ENCODE measurements at places on chromosomes 11 and 22.

DNA sequence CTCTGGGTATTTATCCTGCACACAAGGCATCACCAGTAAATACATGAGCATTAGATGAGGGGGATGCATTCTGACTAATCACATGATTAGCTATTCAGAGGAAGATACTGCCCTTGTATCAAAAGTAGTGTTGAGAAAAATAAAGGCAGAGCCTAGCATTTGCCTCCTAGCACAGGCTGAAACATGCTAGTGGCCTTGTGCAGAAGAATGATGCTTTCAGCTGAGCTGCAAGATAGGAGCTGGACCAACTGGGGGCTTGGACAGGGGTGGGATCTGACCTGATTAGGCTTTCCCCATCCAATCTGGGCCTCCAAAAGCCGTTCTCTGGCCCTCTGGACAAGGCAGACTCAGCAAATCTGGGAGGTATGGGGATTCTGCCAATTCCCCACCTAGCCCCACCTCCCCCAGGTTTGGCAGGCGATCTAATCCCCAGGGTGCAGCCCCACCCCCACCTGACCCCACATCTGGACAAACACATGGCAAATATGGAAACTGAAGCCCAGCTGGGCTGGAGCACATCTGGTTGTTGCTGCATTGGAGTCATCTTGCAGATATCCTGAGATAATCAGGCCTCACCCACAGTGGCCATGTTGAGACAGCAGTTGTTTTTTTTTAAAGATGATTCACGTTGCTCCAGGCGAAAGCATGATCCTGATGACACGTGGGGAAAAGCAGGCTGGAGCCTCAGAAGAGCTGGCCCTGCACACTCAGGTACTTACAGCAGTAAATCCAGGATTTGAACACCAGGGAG lies 4.4 kb upstream of the MISFA start:
- DNase-seq: no peak

- DNase-seq: no peak
These were observed 1333.3 kb downstream of the BRD1 start for GRCh38 chr22:48494256-48494967.

GRCh38 chr11:66782726-66783125 lies 53.7 kb upstream of the SPTBN2 start:
- DNase-seq: no peak

DNA sequence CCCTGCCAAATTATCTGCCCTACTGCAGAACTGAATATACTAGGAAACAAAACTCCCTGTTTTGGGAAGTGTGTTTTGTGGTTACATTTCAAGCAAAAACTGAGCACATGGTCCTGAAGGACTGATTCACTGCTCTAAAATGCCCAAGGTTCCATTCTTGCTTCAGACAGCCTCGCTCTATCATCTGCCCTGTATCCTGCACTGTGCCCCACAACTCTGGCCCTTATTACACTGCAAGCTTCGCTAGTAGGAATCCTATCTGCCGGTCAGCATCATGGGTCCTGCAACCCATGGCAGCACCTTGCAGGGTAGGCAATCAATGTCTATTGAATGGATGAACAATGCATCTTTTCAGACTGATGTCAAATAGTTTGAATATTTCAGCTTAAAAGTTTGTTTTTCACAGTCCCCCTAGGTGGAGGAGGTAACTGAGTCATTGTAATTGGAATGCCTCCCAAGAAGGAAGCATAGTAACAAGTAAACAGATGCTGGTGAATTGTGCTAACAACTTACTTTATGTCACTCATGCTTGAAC lies 21.3 kb downstream of the LAYN start:
- no peak for DNase-seq

DNA sequence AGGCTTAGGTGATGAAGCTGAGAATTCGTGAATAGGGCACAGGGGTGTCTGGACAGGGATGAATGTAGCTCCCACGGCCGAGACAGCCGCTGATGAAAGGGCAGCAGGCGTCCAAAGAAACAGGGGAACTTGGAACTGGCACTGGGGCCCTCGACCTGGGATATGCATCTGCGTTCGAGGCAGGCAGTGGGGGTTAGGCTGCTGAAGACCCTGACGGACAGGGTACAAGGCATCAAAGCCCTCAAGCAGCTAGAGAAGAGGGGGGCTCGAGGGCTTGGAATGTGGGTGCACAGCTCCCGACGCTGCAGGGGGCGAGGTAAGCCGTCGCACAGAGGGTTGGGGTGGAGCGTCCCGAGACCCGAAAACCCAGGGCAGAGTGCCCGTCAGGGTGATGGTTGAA lies 6.9 kb upstream of the SYT8 start:
- DNase-seq: no peak

DNA sequence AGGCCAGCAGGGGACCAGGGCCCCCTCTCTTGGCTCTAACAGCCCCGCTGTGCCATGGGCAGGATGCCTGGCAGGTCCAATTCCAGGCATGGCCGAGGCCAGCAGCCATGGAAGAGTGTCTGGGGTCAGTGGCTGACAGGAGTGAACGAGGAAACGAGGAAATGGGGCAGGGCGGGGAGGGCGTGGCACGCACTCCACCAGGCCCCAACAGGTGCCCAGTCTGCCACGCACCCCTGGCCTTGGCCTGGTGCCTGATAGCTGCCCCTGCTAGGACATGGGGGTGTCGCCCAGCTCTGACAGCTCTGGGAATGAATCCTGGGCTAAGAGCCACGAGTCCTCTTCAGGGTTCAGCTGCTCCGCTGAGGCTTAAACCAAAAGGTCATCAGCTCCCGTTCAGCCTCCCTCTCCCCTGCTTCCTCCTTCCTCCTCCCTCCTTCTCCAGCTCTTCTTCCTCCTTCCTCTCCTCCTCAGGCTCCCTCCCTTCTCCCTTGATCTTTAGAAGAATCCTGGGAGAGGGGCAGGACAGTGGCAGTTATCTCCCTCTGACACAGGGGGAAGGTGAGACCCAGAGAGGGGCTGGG lies 11.5 kb upstream of the TBC1D22A start:
- no peak for DNase-seq

- no peak for DNase-seq
These were observed 25.7 kb upstream of the CDC42EP2 start for GRCh38 chr11:65288706-65289536.

- no peak for DNase-seq
These were observed 24.6 kb upstream of the LDLRAD3 start for GRCh38 chr11:35919244-35919643.

- DNase-seq: no peak
These were observed 3.4 kb downstream of the PAK1 start for GRCh38 chr11:77470504-77470903.

- no peak for DNase-seq
These were observed 129.2 kb downstream of the MPPED1 start for GRCh38 chr22:43541022-43541421.

DNA sequence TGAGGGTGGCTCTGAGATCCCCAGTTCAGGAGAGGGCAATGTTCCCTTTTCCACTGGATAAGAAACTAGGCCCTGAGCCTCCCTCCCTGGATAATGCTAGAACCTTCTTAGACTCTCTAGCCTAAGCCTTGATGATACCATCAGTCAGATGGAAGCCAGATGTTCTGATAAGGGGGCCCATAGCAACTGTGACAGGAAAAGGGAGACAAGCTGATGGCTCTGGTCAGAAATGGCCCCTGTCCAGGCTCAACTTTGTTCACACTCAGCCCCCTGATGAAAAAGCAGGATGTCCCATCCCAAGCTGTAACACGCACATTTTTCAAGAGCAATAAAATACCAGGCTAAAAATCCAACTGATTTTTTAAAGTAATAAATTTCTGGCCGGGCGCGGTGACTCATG lies 7.2 kb upstream of the OAF start:
- no peak for DNase-seq

DNA sequence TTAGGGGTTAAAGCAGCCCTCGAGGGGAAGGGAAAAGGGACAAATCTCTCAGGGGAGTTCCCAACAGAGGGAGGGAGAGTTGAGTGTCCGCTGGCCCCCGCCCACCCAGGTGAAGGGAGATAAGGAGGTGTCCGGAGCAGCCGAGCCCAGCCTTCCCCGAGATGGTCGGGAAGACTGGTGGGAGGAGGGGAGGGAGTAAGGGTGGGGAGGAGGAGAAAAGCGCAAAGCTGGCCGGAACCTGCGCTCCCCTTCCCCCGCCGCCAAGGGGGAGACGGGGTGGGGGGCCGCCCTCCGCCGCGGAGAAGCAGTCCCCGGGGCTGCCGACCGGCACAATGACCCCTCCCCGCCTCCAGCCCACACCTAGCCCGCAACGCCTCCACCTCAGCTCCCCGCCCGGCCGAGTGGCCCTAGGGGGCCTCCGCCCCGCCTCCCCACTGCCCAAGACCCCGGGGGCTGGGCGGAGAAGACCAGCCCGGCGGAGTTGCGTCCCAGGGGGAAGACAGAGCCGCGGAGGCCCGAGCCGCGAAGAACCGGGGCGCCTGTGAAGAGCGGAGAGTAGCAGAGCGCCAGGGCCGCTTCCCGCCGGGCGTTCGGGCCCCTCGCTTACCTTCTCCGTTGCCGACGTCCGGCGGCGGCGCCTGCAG lies 479 bp downstream of the RSF1 start:
- DNase-seq: peak; percentile 33

GRCh38 chr11:62295504-62295903 lies 3.4 kb downstream of the SCGB1D4 start:
- DNase-seq: peak; percentile 7

DNA sequence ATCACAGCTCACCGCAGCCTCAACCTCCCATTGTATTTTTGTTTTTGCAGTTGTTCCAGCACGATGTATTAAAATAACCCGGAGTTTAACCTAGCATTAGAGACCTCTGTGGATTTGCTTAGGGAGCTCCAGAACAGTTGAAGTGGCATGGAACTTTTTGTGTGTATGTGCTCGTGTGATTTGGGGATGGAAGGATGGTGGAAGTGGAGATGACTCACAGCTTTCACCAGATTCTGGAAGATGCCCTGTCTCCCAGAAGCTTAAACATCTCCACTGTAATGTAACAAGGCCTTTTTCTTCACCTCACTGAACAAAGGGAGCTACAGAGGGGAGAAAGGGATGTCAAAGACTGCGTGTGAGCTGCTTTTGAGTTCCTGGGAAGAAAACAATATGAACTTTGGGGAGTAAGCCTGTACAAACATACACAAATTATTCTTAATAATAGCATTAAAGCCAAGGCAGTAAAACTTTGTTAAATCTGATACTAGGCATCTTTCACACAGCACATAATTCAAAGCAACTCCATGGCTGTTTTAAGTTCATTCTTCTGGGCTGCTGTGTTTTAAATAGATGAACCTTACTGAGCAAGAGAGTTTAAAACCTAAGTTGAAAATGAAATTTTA lies 226.4 kb downstream of the ADAMTS15 start:
- no peak for DNase-seq

DNA sequence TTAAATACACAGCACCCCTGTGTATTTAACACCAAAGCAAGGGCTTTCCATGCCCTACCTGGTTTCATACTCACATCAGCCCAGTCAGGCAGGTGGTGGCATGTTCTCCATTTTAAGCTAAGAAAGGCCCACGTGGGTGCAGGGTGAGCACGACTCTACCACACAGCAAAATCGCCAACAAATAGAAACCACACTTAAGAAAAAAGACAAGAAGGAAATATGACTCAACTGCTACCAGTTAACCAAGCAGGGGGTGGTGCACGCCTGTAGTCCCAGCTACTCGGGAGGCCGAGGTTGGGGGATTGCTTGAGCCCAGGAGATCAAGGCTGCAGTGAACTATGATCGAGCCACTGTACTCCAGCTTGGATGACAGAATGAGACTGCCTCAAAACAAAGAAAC lies 35.2 kb upstream of the TFIP11 start:
- peak; percentile 51 for DNase-seq

GRCh38 chr11:75344761-75345454 lies 6.6 kb downstream of the ARRB1 start:
- DNase-seq: no peak

- DNase-seq: no peak
These were observed 64.6 kb upstream of the CHST1 start for GRCh38 chr11:45730014-45730413.

DNA sequence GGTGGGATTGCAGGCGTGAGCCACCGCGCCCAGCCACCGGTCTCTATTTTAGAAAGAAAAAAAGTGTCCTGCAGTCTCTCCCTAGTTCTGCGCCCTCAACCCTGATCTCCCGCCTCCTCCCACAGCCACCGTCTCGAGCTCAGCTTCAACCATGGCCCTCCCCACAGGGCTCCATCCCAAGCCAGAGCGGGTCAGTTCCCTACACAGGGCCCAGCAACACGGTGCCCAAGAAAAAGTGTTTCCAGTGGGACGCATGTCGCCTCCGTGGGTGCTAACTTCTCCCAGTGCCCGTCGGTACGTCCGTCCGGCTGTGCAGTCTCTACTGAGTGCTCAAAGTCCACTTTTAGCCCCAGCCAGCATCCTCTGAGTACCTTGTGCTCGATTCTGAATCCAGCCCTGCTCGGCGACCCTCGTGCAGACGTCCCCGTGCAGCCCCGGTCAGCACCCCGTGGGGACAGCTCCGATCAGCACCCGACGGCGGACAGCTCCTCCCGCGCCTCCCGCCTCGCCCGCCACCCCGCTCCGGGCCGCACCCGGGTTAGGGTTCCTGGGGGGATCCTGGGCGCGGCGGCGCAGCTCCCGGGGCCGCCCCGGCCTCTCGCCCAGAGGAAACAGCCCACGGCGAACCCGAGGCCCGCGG lies 657 bp upstream of the MAPK8IP2 start:
- peak; percentile 36 for DNase-seq

DNA sequence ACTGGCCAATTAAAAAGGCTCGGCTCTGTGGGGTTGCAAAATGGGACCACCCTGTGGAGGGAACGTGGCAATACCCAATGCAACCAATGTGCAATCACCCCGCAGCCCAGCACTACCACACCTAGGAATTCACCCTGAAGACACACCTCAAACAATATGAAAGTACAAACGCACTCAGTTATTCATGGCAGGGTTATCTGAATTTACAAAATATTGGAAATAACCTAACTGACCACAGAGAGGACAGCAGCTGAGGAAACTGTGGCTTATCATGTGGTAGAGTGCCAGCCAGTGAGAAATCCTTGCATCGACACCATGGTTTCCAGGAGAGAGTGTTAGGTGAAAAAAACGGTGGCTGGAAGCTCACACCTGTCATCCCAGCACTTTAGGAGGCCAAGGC lies 18.7 kb downstream of the ALG12 start:
- no peak for DNase-seq

GRCh38 chr11:71977743-71978418 lies 20.8 kb upstream of the IL18BP start:
- DNase-seq: peak; percentile 60

DNA sequence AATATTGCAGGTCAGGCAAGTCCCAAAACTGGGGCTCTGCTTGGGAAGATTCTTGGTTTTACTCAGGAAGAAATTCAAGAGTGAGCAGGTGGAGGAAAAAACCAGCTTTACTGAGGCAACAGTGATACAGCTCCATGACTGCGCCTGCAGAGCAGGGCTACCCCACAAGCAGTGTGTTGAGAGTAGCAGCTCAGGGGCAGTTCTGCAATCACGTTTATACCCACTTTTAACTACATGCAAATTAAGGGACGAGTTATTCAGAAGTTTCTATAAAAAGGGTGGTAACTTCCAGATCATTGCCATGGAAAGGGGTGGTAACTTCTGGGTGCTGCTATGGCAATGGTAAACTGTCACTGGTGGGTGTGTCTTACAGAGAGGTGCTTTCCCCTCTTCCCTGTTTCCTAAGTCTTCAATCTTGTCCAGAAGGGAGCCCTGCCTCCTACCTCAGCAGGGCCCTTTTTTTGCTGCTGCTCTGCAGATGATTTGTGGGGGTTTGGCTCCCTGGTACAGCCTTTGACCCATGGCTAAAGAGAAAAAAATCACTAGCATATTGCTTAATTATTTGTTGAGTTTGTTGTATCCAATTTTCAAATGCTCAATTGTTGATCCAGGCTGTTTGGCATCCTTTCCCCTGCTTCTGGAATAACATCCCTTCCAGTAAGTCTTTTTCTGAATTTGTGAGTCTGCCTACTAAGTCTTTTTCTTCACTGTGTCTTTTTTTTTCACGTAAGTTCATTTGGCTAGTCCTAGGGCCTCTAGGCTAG lies 30.0 kb upstream of the ME3 start:
- DNase-seq: no peak
